ENCODE measurements at places on chromosomes 12 and 14.

- DNase-seq: no peak
- H3K4me1 ChIP-seq: no peaks in the 10 kb centered on the region
- no peaks in the 10 kb centered on the region for H3K36me3 ChIP-seq
- H3K27me3 ChIP-seq: no peaks in the 10 kb centered on the region
- no peak overlapping the region for H3K4me3 ChIP-seq
Observed at GRCh38 chr12:84463741-84464495, 448.7 kb downstream of the SLC6A15 start.

DNA sequence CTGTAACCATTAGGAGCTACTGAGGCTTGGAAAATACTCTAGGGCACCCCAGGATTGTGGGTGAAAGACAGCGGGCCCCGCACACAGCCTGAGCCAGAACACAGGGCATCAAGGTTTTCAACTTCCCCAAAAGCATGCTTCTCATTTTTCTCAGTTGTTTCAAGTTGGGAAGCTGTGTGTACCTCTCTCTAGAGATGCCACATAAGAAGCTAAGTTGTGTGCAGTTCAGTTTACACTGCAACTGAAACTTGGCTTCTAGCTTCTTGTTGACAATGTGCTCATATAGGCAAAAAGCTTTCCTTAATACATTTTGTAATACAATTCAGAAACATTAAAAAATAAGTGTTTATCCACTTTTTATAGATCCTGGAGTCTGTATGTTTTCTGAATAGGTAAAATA is 88.1 kb upstream of the PTPRR start:
- no peaks in the 10 kb centered on the region for H3K36me3 ChIP-seq
- no peak for DNase-seq
- no peaks in the 10 kb centered on the region for H3K27me3 ChIP-seq
- H3K4me3 ChIP-seq: no peak overlapping the region

DNA sequence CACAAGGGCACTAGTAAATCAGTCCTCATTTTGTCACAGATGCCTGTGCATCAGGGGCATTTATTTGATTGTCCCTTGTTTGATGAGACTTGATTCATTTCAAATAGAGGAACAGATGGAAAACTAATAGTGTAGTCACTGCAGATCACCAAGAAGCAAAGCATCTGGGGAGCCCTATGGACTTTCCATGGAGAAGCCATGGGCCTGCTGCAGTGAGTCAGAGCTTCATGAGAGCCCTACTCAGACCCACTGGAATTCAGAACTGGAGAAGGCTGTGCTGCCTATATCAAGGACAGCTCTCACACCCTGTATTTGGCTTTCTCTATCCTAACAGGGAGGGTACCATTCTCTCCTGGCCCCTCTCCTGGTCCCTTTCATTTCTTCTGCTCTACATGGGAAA is 126.2 kb downstream of the GRIP1 start:
- DNase-seq: no peak
- no peaks in the 10 kb centered on the region for H3K4me1 ChIP-seq
- H3K27me3 ChIP-seq: no peaks in the 10 kb centered on the region
- no peak overlapping the region for H3K4me3 ChIP-seq

DNA sequence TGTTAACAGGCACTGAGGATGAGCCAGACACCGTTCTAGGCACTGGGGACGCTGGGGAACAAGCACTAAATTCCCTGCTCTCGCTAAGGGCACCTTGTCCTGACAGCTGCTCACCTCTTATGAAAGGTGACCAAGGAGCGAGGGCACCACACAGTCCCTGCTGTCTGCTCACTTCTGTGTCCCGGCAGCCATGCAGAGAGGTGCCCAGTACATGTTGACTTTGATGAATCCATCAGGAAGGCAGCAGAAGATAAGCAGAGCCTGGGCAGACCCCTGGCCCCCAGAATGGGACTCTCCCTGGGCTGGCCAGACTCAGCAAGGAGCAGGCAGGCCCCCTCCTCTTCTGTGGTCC is 14.1 kb downstream of the C14orf132 start:
- H3K27ac ChIP-seq: no peak overlapping the region
- no peak overlapping the region for H3K4me3 ChIP-seq
- no peaks in the 10 kb centered on the region for H3K36me3 ChIP-seq
- no peaks in the 10 kb centered on the region for H3K27me3 ChIP-seq
- H3K4me1 ChIP-seq: no peaks in the 10 kb centered on the region

DNA sequence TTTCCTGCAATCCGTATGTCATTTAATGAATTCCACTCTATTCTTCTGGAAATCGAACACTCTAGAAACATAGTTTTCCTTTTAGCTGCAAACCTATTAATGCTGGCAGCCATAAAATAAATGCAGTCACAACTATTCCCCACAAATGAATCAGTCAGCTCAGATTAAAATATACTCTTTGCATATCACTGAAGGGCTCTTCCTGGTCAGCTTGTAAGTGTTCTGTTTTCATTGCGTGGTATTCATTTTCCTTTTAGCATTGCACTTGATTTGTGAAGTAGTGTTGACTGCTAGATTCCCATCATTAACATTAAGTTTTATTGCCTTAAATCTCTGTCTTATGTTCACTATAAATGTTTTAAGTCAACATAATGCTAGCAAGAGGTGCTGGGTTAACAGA is 685.9 kb downstream of the DIO2 start:
- H3K4me3 ChIP-seq: no peak overlapping the region
- H3K4me1 ChIP-seq: no peaks in the 10 kb centered on the region
- H3K27me3 ChIP-seq: no peaks in the 10 kb centered on the region

DNA sequence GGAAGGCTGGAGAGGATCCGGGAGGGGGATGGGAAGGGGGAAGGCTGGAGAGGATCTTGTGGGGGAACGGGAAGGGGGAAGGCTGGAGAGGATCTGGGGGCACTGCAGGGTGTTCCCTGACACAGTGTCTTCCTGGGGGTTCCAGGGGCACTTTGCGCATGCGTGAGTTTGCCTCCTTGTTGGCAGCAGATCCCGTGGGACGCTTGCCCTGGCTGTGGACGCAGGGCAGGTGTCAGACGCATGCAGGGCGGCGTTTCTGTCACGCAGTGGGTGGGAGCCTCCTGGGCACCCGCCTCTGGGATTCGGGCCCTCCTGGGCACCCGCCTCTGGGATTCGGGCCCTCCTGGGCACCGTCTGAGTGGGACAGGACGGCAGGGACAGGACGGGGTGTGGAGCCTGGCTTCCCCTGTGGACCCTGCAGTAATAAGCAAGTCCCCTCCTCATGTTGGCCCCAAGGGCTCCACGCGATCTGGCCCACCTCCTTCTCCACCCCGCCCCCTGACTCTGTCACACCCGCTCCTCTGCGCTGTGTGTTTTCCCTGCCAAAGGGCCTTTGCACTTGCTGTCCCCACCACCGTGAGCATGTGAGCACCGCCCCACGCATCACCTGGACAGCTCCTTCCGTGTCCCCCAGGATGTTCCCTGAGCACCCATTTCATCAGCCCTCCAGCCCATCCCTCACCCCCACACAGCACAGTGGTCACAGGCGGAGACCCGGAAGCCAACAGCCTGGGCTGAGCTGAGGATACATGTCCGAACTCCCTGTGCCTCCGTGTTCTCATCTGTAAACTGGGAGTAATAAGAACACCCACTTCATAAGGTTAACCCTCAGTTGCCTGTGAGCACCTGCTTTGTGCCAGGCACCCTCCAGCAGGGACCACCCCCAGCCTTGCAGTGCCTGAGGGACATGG is 4.4 kb downstream of the MMP17 start:
- no peaks in the 10 kb centered on the region for H3K4me1 ChIP-seq
- DNase-seq: no peak
- H3K27me3 ChIP-seq: no peaks in the 10 kb centered on the region
- H3K4me3 ChIP-seq: no peak overlapping the region

- no peak overlapping the region for H3K27ac ChIP-seq
- DNase-seq: no peak
- peaks cover 10% of the 10 kb centered on the region for H3K4me1 ChIP-seq
- H3K36me3 ChIP-seq: peaks cover 7% of the 10 kb centered on the region
- H3K27me3 ChIP-seq: no peaks in the 10 kb centered on the region
Observed at GRCh38 chr14:91997492-91997891, 42.4 kb downstream of the TRIP11 start.

- H3K27me3 ChIP-seq: no peaks in the 10 kb centered on the region
- H3K36me3 ChIP-seq: no peaks in the 10 kb centered on the region
- no peak overlapping the region for H3K4me3 ChIP-seq
- no peaks in the 10 kb centered on the region for H3K4me1 ChIP-seq
- DNase-seq: no peak
Observed at GRCh38 chr12:29961231-29961630, 177.5 kb upstream of the TMTC1 start.

DNA sequence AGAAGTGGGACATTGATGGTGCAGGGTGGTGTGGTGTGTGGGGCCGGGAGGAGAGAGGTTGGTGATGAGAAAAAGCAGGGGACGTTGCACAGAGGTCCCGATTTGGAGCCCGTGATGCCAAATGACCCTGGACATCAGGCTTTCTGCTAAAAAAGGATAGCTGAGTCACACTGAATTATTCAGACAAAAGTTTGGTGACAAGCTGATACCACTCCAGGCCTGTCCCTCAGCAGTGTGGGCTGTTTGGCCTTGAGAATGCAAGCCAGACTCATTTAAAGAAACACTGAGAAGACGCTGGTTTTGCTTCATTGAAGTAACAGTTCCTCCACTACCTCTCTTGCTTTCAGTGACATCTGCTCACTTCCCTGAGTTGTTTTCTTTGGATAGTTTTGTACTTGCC is 262.1 kb upstream of the PWP1 start:
- no peak for DNase-seq
- H3K4me1 ChIP-seq: no peaks in the 10 kb centered on the region
- no peak overlapping the region for H3K4me3 ChIP-seq
- H3K36me3 ChIP-seq: no peaks in the 10 kb centered on the region
- no peak overlapping the region for H3K27ac ChIP-seq

- DNase-seq: no peak
- H3K36me3 ChIP-seq: peaks cover 8% of the 10 kb centered on the region
- no peak overlapping the region for H3K4me3 ChIP-seq
- H3K4me1 ChIP-seq: peaks cover 12% of the 10 kb centered on the region
Observed at GRCh38 chr14:36317650-36318049, 2.8 kb downstream of the MBIP start.

DNA sequence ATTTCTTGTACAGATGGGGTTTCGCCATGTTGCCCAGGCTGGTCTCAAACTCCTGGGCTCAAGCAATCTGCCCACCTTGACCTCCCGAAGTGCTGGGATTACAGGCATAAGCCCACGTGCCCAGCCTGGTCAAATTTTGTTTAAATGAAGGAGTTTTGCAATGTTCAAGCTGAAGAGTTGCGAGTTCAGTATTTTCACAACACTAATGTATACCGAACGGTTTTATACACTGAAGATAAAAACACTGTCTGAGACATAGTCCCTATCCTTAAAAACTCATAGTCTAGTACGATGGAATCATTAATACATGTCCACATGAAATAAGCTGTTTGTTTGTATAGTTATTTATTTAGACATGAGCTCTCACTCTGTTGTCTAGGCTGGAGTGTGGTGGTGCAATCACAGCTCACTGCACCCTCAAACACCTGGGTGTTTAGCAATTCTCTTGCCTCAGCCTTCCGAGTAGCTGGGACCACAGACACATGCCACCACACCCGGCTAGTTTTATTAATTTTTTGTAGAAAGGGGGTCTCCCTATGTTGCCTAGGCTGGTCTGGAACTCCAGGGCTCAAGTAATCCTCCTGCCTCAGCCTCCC is 15.4 kb downstream of the TRAPPC6B start:
- peaks cover 42% of the 10 kb centered on the region for H3K36me3 ChIP-seq
- no peak overlapping the region for H3K27ac ChIP-seq
- no peaks in the 10 kb centered on the region for H3K4me1 ChIP-seq
- DNase-seq: no peak

GRCh38 chr12:124694846-124695497 is 127.6 kb upstream of the NCOR2 start:
- no peaks in the 10 kb centered on the region for H3K27me3 ChIP-seq
- no peak for DNase-seq
- H3K4me3 ChIP-seq: no peak overlapping the region
- H3K36me3 ChIP-seq: no peaks in the 10 kb centered on the region
- no peaks in the 10 kb centered on the region for H3K4me1 ChIP-seq

GRCh38 chr12:61821381-61821780 is 438.8 kb upstream of the USP15 start:
- no peak for DNase-seq
- H3K4me3 ChIP-seq: no peak overlapping the region
- H3K27ac ChIP-seq: no peak overlapping the region
- no peaks in the 10 kb centered on the region for H3K27me3 ChIP-seq
- H3K36me3 ChIP-seq: no peaks in the 10 kb centered on the region
- H3K4me1 ChIP-seq: no peaks in the 10 kb centered on the region

GRCh38 chr14:49919825-49920659 is 27.2 kb downstream of the ARF6 start:
- no peak overlapping the region for H3K4me3 ChIP-seq
- no peak for DNase-seq
- H3K27me3 ChIP-seq: no peaks in the 10 kb centered on the region
- H3K27ac ChIP-seq: no peak overlapping the region
- no peaks in the 10 kb centered on the region for H3K36me3 ChIP-seq

- no peak for DNase-seq
- peaks cover 5% of the 10 kb centered on the region for H3K36me3 ChIP-seq
- no peak overlapping the region for H3K27ac ChIP-seq
- peaks cover 26% of the 10 kb centered on the region for H3K4me1 ChIP-seq
- H3K4me3 ChIP-seq: no peak overlapping the region
Observed at GRCh38 chr12:121030576-121031212, 8.4 kb downstream of the OASL start.

- no peaks in the 10 kb centered on the region for H3K27me3 ChIP-seq
- no peaks in the 10 kb centered on the region for H3K4me1 ChIP-seq
- DNase-seq: no peak
- no peaks in the 10 kb centered on the region for H3K36me3 ChIP-seq
Observed at GRCh38 chr14:55973285-55973800, 144.9 kb upstream of the PELI2 start.

All from naive thymus-derived CD4-positive, alpha-beta T cell (primary cell).